Sciatic nerve (tissue), 2 donors: ENCODE measurements at places on chromosomes 12 and 14.

GRCh38 chr12:123713398-123713797, 1.2 kb downstream of the ATP6V0A2 start:
- no peak for DNase-seq

DNA sequence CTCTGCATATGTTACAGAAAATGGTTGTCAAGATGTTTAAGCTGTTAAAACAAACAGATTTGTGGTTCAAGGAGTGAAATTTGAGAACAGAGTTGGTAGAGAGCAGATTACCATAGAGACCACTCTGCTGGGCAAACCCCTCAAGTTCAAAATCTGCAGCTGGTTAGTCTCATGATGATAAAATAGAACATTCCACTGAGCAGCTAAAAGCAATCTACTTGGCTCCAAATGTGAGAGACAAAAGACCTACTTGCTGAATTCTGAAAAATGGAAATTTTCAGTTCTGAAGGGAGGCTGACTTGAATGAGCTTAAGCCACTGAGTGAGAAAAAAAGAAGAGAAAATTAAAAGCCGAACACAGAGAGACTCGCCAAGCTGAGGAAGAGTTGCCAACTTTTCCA, 519.3 kb downstream of the NOVA1 start:
- no peak for DNase-seq

DNA sequence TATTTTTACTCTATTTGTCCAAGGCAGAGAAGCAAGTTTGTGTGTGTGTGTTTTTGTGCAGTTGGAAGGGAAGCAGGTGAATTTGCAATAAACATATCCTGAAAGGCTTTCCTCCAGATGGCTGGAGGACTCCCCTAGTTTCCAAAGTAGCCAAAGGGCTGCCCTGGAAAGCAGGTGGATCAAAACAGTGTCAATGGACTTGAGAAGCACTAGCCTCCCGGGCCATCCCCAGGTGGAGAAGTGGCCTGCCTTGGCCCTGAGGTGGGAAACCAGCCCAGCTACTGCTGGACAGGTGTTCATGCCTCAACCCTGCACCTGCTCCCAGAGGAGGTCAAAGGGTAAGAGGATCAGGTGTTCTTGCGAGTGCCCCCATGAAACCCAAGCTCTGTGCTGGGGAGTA, 1046.9 kb downstream of the VRK1 start:
- DNase-seq: no peak

GRCh38 chr12:56591126-56591525, 39.0 kb downstream of the BAZ2A start:
- DNase-seq: no peak

DNA sequence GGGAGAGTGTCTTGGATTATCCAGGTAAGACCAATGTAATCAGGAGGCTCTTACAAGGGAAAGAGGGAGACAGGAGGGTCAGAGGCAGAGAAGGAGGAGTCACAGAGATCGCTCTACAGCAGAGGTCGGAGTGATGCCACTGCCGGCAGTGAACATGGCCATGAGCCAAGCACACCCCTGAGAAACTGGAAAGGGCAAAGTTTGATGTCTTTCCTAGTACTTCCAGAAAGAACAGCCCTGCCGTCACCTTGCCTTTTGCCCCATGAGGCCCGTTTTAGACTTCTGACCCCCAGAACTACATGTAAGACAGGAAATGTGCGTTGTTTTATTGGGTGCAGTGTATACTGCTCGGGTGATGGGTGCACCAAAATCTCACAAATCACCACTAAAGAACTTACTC, 133.7 kb downstream of the CALM1 start:
- DNase-seq: no peak

- DNase-seq: no peak
Observed at GRCh38 chr12:89151536-89151935, 200.8 kb downstream of the DUSP6 start.

DNA sequence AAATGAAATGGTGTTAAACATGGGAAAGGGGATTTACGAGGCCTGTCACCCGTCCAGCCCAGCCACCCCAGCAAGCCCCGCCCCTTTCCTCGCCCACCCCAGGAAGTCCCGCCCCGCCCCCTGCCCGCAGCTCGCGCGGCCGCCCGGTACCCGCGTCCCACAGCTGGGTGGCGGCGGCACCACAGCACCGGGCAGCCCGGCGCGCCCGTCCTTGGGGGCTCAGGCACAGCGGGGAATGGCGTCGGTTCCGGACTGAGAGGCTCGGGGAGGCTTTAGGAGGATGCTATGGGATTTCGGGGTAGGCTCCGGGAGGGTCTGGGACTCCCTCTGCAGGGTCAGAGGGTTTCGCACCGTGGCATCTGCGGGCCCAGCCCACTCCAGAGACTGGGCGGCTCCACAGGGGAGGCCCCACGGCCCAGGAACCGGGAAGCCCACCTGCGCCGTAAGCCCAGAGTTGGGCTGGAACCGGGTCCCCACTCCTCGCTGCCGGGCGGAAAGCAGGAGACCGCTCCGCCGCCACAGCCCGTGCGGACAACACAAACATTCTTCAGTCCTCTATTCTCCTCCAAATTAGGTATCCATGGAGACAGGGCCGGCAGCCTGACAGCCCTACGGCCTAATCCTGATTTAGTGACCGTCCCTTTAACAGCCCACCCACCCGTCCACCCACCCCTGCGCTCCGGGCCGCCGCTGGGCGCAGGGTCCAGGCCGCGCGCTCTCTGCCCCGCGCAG, 1.4 kb downstream of the FIGNL2 start:
- peak; percentile 88 for DNase-seq

DNA sequence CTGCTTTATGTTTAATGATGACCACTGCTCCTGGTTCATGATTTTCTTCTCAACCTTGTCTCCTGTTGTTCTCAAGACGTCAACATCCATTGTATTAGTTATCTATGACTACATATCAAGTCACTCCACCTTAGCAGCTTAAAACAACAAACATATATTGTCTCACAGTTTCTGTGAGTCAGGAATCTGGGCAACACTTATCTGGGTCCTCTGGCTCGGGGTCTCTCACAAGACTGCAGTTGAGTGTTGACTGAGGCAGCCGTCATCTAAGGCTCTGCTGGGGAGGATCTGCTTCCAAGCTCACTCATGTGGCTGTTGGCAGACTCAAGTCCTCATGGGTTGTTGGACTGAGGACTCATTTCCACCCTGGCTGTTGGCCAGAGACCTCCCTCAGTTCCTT, 27.3 kb upstream of the FRS2 start:
- no peak for DNase-seq

- DNase-seq: no peak
Observed at GRCh38 chr12:84874125-84874824, 38.3 kb downstream of the SLC6A15 start.

GRCh38 chr12:59570145-59570544, 25.7 kb upstream of the SLC16A7 start:
- no peak for DNase-seq

- DNase-seq: no peak
Observed at GRCh38 chr14:64654901-64655300, 49.3 kb upstream of the PLEKHG3 start.

- DNase-seq: no peak
Observed at GRCh38 chr12:78473136-78473535, 391.4 kb upstream of the SYT1 start.

DNA sequence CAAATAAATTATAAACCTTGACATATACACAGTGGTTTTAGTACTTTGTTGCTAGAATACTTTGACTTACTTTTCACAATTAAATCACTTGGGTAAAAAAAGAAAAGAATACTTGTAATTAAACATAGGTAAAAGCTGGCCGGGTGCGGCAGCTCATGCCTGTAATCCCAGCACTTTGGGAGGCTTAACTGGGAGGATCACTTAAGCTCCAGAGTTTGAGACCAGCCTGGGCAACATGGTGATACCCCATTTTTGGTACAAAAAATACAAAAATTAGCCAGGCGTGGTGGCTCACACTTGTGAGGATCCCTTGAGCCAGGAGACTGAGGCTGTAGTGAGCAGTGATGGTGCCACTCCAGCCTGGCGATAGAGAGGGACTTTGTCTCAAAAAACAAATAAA, 7.8 kb downstream of the STX2 start:
- DNase-seq: no peak

- no peak for DNase-seq
Observed at GRCh38 chr14:49173765-49174373, 412.3 kb downstream of the RPS29 start.

DNA sequence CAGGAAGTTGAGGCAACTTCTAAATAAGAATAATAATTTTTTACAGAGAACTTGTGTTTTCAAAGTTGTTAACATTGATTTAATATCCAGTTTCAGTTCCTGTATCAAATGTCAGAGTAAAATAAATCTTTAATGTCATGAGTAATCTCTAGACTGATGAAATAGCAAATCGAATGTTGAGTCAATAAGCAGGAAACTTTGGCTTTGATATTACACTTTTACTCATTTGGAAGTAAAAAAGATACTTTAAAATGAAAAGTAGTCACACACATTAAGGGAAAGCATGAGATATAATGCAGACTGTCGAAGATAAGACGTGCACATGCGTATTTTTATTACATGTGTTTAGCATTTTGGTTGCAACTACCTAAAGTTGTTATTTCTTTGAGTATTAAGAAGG, 78.2 kb upstream of the PTGDR start:
- DNase-seq: no peak

DNA sequence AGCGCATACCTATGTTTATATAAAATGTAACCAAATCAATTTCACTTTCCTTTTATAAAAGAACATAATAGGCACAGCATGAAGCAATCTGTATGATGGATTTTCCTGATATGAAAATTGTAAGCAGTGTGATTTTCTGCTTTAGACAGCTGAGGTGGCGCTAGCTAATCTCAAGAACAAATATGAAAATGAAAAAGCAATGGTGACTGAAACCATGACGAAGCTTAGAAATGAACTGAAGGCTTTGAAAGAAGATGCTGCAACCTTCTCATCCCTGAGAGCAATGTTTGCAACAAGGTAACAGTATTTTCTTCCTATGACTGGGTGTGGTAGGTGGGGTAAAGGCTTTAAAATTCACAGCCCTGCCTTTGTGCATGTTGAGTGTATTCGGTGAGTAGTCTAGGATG, 65.0 kb upstream of the FGD4 start:
- DNase-seq: no peak

DNA sequence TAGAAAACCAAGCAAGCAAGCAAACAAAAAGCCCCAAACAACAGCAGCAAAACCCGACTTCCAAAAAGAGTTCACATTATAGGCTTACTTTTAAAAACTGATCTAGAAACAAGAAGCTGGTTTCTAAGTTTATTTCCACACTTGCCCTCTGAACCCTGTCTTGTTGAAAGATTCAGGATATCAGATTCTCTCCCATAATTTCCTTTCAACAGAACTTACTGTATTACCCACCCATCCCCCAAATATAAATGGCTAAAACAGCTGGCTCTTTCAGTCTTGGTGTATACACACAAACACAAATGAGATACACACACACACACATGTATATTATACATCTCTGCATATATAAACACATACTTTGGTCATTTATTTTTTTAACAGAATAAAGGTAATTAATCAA, 460.9 kb downstream of the ZFP36L1 start:
- DNase-seq: no peak

DNA sequence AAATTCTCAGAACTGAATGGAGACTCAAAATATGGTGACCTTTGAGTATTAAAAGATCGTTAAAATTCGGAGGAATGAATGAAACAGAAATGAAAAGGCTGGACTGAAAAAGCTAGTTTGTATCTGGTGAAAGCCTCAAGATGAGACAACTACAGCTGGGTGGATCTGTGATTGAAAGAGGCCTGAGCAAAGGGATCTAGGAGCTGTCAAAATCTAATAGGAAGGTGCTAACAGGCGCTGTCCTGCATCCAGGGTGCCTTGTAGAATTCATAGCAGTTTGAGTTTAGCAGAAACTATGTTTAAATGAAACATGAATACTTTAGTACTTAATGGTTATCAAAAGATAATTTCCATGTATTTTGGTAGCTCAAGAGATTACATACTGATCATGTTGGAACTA, 2.3 kb downstream of the YY1 start:
- no peak for DNase-seq

DNA sequence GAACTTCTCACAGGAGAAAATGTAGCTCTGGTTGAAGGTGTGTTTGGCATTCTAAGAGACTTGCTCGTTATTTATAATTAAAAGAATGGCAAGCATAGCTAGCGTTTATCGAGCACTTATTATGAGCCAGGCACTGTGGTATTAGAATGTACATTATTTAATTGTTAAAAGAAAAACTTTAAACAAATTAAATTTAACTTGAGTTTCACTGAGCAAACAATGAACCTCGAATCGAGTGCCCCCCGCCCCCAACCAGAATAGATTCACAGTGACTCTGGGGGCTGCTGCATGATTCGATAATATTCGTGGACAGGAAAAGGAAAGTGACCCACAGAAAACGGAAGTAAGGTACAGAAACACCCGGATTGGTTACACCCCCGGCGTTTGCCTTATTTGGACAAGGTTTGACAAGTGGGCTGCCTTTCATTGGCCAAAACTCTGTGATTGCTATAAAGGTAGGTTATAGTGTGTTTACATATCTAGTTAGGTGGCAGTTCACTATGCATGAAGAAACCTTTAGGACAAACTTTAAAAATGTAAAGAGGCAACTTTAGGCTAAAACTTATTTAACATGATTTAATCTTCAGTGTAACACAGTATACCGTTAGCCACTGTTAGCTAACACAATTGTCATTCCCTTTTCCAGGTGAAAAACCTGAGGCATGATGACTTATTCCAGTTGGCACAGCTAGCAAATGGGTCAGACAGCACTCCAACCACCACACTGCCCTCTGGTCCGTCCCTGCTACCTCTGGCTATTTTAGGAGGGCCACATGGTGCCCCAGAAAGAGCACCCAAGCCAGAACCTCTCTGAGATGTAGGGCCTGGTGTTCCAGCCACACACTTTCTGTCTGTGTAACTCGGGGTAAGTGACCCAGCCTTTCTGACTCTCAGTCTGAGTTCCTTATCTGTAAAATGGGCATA, 7.1 kb downstream of the SCNN1A start:
- no peak for DNase-seq

GRCh38 chr14:100304825-100305323, 1.4 kb downstream of the SLC25A29 start:
- peak; percentile 75 for DNase-seq

- no peak for DNase-seq
Observed at GRCh38 chr12:126558219-126558618, 1493.0 kb downstream of the AACS start.

DNA sequence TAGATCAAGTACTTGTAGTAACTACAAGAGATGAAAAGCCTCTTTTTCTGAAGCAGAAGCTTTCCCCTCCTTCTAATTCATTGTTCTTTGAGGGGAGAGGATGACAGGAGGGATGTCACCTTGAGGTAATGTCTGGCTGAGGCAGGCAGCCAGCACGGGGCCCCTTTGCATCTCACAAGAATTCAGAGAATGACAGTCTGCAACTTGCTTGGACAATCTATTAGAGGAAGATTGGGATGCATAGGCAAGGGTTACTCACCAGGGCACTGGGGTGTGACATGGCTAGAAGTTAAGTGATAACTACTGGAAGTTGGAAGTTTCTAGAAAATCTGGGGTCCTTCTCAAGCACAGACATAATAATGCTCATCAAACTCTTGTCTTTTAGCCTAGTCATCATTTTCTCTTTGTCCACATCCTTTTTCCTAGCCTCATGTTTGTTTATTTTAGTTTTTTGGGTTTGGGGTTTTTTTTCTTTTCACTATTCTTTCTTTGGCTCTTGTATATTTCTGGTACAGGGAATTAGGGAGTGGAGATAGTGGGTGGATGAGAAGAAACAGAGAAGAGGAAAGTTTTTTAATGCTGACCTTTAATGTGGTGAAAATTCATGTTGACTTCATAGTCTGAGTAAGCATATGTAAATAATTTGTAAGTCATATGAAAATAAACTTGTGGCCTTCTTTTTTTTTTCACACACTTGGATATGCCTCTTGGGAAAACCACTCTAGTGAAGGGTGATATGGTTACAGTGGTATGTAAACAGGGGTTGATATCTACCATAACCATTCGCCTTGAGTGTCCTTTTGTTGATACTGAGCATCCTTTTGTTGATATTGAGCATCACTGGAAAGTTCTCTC, 55.1 kb downstream of the TTLL5 start:
- no peak for DNase-seq
